Stimulated activated CD4-positive, alpha-beta T cell treated with anti-CD3 and anti-CD28 coated beads, Interleukin-15, amount 100 ng/mL, for 48 hours (primary cell): ENCODE measurements at places on chromosomes 5 and 9.

DNA sequence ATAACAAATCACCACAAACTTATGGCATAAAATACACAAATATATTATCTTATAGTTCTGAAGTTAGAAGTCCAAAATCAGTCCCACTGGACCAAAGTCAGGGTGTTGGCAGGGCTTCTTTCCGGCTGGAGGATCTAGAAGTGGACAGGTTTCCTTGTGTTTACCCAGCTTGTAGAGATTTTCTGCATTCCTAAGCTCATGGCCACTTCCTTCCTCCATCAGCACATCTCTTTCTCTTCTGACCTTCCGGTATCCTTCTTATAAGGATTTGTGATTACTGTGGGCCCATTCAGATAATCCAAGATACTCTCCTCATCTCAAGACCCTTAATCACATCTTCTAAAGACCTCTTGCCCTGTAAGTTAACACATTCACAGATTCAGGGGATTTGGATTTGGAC, 97.6 kb downstream of the RAB3C start:
- DNase-seq, result no peak

GRCh38 chr9:87678650-87679355, 47.1 kb upstream of the CTSL start:
- DNase-seq, result peak; percentile 27

- no peak for DNase-seq
These were observed 586.9 kb upstream of the BRINP1 start for GRCh38 chr9:119956111-119956510.

DNA sequence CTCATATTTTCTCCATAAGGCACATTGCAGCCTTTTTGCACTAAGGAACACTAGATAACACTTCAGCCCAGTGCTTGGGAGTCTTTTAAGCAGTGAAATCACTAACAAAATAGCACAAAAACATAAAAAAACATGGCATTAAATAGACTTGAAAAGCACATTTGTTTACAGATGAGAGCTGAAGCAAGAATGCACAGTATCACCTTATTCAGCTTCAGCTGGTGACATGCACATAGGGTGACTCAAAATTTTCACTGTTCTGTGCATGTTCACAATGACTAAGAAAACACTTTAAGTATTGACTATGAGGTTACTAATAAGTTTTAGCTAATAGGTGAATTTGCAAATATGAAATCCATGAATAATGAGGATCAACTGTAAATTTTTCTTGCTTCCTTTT, 293.9 kb upstream of the TARS1 start:
- DNase-seq, result no peak

- DNase-seq, result no peak
These were observed 1.3 kb downstream of the PCSK5 start for GRCh38 chr9:75891771-75892215.

GRCh38 chr9:124569942-124570341, 62.7 kb upstream of the NR5A1 start:
- DNase-seq, result no peak

DNA sequence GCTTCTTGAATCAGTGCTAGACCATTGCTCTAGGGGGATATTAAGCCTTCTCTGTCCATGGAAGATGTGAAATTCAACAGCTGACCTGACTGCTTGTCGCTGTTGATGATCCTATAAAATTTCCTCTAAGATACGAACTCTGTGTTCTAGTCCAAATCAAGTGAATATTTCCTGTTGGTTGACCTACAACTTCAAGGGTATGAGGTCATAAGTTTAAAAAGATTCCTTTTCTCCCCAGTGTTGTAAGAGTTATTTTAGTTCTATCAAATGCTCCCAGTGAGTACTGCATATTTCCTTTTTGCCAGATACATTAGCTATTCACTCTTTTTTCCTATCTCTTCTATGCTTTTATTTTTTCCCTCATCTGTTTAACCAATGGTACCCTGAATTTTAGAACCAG, 102.9 kb upstream of the CCDC152 start:
- no peak for DNase-seq

- no peak for DNase-seq
These were observed 579.4 kb downstream of the TAF11L14 start for GRCh38 chr5:18213666-18214065.

DNA sequence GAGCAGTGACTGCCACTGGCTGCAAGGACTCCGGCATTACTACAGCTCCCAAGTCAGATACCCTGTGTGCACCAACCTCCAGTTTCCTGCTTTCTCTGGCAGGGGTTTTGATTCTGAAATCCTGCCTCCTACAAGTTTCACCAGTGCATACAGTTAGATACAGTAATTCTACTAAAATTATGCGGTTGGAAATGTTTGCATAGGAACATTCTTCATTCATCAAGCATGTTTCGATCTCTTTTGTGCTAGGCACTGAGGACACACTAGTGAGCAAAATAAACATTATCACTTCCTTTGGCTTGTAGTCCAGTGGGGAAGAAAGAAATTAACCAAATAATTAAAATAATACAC, 152.2 kb downstream of the TMEM167A start:
- no peak for DNase-seq

DNA sequence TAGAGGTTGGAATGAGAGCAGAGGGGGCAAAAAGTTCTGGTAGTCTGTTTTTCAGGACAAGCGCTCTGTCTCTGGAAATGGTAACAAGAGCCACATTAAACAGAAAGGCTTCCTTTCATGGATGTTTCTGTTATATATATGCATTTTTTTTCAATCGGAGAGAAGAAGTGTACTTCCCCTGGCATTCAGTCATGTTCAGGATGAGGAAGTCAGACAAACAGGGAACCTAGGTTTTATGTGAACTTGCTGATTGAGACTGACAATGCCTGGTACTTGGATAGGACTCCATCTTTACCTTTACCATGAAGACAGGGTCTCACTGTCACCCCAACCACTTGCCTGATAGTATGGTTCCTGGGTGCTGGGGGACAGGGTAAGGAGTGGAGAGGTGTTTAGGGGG, 30.1 kb upstream of the ZBED3 start:
- DNase-seq, result no peak

DNA sequence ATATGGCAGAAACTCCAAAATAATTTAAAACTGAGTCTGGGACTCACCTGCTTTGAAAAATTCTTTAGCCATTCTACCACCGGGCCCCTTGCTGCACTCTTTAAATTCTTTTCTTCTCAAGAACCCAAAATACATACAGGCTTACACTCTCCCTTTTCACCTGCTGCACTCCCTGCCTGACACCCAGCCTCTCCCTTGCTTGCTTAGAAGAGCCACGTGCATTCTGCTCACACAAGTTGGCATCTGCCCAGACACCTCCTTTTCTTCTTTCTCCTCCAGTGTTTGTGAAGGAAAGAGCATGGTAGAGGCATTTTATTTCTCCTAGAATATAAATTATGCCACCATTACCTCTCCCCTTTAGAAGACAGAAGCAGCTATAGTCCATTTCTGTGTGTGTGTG, 39.0 kb upstream of the AOPEP start:
- DNase-seq, result no peak

GRCh38 chr5:1909346-1909985, 26.7 kb upstream of the IRX4 start:
- DNase-seq, result no peak
